Kasumi-1 (cell line): ENCODE measurements at places on chromosomes 2 and 18.

DNA sequence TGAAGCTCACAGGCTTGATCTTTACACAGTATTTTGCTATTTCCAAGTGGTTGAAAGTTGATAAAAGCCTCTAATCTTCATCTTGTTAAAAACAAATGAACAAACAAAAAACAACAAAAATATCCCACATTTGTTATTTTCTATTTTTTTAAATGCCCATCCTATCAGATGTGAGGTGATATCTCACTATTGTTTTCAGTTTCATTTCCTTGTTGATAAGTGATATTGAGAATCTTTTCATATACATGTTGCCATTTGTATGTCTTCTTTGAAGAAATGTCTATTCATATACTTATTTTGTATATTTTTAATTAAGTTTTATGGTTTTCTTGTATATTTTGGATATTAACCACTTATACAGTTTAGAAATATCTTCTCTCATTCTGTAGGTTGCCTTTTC is 175.8 kb downstream of the CALCRL start:
- DNase-seq, result no peak

GRCh38 chr2:121771976-121772742 is 16.7 kb downstream of the TSN start:
- no peak for DNase-seq

DNA sequence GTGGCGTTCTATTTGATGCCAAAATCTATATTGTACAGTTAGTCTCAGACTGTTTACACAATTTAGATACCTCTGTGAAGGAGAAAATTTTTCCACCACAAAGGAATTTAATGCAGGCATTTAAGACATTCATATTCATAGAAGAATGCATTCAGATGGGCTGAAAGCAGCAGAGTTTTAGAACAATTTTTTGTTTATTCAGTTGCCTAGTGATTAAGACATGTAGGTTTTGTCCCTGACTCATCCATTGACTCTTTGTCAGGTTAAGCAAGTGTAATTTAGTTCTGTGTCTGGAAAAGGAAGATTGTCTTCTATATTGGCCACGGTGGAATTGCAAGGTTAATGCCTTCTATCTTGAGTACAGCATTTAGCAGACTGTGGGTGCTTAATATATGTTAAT is 515.0 kb downstream of the PARD3B start:
- no peak for DNase-seq

DNA sequence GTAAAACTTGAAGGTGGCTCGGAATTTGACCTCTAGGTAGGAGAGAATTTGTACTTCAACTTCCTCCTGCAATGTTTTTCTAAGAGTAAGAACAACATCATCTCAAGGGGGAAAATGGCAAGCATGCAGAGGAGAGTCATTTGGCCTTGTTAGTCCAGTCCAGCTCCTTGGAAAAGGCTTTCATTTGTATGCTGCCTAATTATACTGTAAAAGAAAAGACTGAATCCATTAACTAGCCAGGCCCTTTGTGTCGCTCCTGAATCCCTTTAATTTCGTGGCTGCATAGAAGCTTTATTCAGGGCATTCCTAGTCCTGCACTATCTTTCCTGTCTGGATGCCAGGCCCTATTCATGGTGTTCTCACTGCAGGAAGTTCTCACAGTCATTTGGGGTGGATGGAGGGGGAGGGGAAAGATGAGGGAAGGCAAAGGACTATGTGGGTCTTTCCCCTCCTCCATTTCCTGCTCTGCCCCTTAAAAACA is 36.0 kb downstream of the PHLPP1 start:
- no peak for DNase-seq

- no peak for DNase-seq
Observed at GRCh38 chr2:143652692-143653091, 523.5 kb downstream of the ARHGAP15 start.

DNA sequence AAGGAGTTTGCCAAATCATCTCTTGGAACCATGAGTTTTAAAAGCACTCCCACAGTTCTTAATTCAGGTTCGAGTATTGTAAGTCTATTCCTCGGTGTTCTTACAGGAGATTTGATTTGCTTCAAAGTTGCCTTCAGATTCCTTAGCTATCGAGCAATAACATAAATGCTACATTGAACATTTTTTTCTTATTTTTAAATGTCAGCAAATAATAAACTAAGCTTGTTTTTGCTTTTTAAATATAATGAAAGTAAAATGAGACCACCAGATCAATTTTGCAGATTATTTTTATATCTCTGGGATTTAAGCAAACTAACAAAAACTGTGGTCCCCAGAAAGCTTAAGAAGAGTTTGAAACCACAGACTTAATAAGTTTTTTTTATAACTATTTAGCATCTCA is 195.5 kb downstream of the LNPK start:
- no peak for DNase-seq

GRCh38 chr18:68150961-68151360 is 563.9 kb downstream of the TMX3 start:
- DNase-seq, result no peak

DNA sequence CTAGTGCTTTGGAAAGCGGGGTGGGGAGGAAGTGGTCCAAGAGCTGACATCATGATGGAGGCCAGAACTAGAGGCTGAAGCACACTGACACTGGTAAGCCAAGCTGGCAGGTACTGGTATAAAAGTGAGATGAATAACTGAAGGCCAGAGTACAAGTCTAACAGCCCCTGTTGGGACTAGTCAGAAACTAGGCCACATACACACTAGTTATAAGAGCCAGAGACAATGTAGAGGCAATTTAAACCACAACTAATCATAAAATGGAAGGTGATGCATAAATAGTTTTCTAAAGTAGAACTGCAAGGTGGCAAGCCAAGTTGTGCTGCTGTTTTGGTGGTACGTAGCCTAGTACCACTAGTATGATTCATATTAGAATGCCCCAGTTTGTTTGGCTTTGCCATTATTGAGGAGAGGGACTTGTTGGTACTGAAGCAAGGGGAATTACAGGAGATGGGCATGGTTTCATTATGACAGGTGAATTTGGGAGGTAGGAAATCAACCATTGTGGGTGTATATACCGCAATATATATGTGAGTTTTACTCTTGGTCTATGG is 57.6 kb downstream of the GDF7 start:
- no peak for DNase-seq

GRCh38 chr2:197386242-197386641 is 48.6 kb downstream of the SF3B1 start:
- DNase-seq, result no peak

DNA sequence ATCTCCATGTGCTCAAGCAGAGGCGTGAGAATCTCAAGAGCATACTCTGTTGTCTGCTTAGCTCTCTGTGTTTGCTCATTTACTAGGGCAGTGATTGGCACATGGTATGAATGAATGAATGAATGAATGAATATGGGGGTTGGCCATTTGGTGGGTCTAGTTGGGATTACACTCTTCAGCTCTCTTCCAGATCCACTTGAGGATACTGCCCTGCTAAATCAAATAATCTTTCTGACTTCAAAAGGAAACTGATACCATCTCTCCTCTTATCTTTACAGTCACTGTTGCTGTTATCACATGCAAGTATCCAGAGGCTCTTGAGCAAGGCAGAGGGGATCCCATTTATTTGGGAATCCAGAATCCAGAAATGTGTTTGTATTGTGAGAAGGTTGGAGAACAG is 1.9 kb downstream of the IL36G start:
- DNase-seq, result no peak

DNA sequence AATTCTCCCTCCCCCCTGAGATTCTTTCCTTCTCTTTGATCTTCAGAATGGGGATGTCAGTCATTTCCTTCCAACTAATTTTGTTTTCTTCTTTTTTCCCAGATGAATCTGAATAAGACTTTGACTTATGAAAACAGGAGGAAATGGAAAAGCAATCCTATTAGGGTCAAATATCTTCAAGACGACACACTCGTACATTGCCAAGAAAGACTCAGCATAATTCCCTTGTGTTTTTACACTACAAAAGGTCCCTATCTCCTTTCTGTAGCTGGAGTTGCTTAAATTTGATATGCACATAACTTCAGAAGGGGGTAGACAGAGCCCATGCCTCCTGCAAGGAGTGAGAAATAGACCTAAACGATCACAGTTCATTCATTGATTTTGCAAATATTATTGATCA is 230.3 kb upstream of the RBBP8 start:
- no peak for DNase-seq

DNA sequence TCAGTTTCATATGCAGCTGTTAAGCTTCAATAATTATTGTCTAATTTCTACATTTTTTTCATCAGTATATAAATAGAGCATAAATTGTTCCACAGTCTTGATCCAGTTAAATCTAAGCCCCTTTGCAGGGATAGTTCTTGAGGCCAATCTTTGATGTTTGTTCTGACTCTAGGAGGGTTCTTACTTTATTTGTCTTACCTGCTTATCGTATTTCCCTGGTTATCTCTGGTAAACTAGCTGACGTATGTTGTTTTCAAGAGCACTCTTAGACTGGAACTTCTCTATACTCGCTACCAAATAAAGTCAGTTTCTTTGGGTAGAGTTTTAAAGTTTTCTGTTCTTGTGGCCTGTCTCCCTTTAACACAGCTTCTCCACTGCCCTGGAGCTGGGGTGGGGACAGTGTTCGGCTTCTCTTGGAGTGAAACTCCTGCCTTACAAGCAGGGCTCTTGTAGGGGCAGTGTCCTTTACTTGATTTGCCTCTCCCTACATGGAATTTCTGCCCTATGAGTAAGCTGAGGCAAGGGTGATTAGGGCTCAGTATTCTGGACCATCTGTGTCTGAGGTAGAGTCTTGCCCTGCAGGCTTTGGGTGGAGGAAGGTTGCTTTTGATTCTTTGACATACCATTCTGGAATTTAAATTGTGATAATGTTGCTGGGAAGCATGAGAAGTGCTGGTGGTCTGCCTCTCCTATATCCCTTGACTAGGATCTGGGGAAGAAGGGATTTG is 90.3 kb downstream of the PTPN4 start:
- DNase-seq, result no peak

- DNase-seq, result no peak
Observed at GRCh38 chr2:220240641-220241040, 613.2 kb downstream of the SLC4A3 start.

- no peak for DNase-seq
Observed at GRCh38 chr2:45707006-45707405, 55.5 kb downstream of the PRKCE start.

DNA sequence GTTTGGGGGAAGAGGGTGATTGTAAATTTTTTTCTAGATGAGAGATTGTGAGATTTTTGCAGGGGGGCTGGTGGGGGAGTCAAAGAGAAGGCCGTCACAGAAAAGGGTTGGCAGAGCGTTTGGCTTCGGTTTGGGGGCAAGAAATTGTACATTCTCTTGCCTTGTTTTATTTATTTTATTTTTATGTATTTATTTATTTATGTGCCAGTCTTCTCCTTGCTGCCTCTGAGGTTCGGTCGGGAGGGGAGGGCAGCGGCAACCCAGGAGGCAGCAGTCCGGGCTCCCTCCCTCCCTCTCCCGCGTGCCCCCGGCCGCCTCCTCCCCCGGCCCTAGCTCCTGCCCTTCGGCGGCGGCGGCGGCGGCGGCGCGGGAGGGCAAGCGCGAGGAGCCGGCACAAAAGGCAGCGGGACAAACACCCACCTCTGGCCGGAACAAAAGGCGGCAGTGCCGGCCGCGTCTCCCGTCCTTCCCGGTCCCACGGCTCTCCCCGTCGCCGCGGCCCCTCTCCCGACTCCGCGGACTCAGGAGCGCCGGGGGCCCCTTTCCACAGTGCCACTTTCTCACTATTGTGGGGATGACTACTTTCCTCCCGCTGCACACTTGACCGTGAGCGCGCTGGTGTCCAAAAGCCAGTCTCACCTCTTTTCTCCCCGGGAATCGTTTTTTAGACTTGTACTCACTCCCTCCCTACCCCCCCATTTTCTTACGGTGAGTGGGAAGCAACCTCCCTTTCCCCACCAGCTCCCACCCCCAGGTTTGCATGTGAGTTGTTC is 1.2 kb downstream of the BCL11A start:
- DNase-seq, result no peak

GRCh38 chr2:102761763-102762162 is at the start of gene TMEM182:
TSS of gene TMEM182 (plus strand) at chr2:102762031. CDS start at chr2:102762218, 187 bp downstream.
- no peak for DNase-seq
